ENCODE measurements at places on chromosomes 4 and X. TPM values are rescaled to one million over a fixed set of nuclear protein-coding genes. Genes with fewer than 3 reads are reported as not detected.

DNA sequence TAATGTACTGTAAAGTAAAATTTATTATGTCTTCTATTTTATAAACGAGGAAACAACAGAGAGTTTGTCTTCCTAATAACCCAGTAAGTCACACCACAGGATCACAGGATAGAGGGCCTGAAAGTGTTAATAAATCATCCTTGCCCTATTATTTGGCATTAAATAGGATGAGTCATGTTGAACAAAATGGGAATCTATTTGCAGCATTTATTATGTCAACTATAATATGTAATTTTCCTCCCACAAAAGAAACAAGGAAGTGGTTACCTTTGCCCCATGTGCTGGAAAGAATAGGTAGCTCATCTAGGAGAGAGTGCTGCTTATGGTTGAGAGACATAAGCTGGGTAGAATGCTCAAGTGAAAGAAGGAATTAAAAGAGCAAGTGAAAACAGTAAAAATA lies 237.6 kb upstream of the NDST3 start:
- no peaks in the 10 kb centered on the region for H3K4me1 ChIP-seq
- no peak overlapping the region for H3K4me3 ChIP-seq
- H3K27me3 ChIP-seq, result no peaks in the 10 kb centered on the region
- no peak overlapping the region for H3K27ac ChIP-seq
- no peaks in the 10 kb centered on the region for H3K36me3 ChIP-seq

GRCh38 chr4:102527695-102528283 lies 26.6 kb downstream of the NFKB1 start:
- H3K4me1 ChIP-seq, result peaks cover 5% of the 10 kb centered on the region
- H3K4me3 ChIP-seq, result no peak overlapping the region
- H3K27me3 ChIP-seq, result no peaks in the 10 kb centered on the region
- no peaks in the 10 kb centered on the region for H3K36me3 ChIP-seq

- no peaks in the 10 kb centered on the region for H3K4me1 ChIP-seq
- H3K27me3 ChIP-seq, result no peaks in the 10 kb centered on the region
- no peaks in the 10 kb centered on the region for H3K36me3 ChIP-seq
- no peak for DNase-seq
- H3K4me3 ChIP-seq, result no peak overlapping the region
- no peak overlapping the region for H3K27ac ChIP-seq
Measured at GRCh38 chr4:20490734-20491133, 209.5 kb upstream of the PACRGL start.

GRCh38 chr4:13893211-13893610 lies 265.7 kb upstream of the BOD1L1 start:
- no peak overlapping the region for H3K4me3 ChIP-seq
- H3K27ac ChIP-seq, result no peak overlapping the region
- no peaks in the 10 kb centered on the region for H3K36me3 ChIP-seq

GRCh38 chr4:76058888-76059426 lies 15.6 kb upstream of the ART3 start:
- no peak for DNase-seq
- H3K4me1 ChIP-seq, result no peaks in the 10 kb centered on the region
- H3K4me3 ChIP-seq, result no peak overlapping the region
- H3K36me3 ChIP-seq, result no peaks in the 10 kb centered on the region
- no peaks in the 10 kb centered on the region for H3K27me3 ChIP-seq

- no peak for DNase-seq
- H3K27ac ChIP-seq, result no peak overlapping the region
- no peaks in the 10 kb centered on the region for H3K27me3 ChIP-seq
- H3K4me1 ChIP-seq, result no peaks in the 10 kb centered on the region
Measured at GRCh38 chr4:69907151-69907550, 23.7 kb upstream of the CSN1S1 start.

DNA sequence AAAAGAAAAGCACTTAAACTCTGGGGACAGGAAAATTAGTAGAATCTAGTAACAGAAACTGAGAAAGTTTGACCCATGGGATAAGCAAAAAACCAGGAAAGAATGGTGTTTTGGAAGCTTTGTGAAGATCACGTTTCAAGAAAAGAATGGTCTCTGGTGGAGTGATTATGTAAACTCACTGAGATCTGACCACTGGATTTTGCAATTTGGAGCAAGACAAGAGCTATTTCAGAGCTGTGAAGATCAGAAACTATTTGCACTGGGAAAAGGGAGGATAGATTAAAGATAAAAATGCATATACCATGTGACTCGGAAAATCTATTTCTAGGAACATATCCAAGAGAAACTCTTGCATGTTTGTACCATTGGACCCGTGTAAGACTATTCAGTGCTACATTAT lies 4.3 kb downstream of the TMPRSS11D start:
- no peak overlapping the region for H3K27ac ChIP-seq
- no peak for DNase-seq
- H3K4me1 ChIP-seq, result no peaks in the 10 kb centered on the region
- H3K36me3 ChIP-seq, result no peaks in the 10 kb centered on the region
- no peak overlapping the region for H3K4me3 ChIP-seq
- no peaks in the 10 kb centered on the region for H3K27me3 ChIP-seq

ADGRG4 gene
- not detected for total RNA-seq

SMAD1 gene
- 34.3 TPM for total RNA-seq

EPGN gene
- total RNA-seq, result not detected

CXCR3 gene
- 1.1 TPM for total RNA-seq
